ENCODE measurements at places on chromosomes 3 and 15.

DNA sequence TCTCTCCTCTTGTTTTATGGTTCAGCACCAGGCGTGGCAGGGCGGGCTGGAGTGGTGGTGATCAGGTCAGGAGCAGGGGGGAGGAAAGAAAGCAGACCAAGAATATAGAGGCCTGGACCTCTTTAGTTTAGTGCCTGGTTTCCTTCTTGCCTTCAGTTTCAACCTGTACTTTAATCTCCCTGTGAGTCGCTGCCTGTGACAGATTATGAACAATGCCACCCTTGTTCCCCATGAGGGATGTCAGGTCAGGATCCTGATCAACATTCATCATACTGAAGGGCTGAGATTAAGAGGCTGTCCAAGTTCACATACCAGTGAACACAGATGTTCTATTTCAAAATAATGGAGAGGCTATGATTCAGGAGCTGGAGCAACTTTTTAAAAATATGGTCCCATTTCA, 11.4 kb downstream of the ENTPD3 start:
- no peak for DNase-seq

DNA sequence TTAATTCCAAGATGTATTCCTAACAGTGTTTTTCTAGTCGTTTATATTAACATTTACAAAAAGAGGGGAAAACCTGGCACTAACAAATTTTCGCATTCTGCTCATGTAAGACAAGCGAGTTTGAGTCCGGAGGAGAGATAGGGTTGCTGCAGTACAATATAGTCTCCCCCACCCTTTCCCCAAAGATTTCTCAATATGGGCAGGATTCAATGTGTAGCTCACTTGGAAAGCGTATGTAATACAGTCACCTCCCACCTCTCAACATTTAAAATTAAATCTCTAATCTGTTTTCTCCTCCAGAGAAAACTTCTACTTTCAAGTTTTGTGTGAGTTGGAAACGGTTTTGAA, 57.9 kb downstream of the CMSS1 start:
- no peak for DNase-seq

DNA sequence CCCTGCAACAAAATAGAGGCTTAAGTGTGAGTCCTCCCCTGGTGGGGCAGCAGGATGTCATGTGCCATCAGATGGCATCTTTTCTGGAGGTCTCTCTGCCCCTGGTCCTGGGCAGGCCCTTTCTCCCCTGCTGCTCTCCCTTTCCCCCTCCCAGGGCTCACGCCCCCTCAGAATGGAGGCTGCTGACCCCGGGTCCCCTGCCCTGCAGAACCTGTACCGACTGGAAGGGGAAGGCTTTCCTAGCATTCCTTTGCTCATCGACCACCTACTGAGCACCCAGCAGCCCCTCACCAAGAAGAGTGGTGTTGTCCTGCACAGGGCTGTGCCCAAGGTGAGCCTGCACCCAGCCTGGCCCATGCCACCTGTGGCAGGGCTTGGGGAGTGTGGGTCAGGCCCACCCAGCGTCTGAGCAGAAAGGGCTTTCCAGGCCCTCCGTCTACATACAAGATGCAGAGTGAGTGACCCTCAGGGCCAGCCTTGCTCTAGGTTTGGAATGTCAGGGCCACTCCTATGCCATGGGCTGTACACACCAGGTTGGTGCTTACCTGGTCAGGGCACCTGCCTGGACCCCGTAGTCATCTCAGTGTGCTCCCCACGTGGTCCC, 7.1 kb downstream of the FES start:
- no peak for DNase-seq

DNA sequence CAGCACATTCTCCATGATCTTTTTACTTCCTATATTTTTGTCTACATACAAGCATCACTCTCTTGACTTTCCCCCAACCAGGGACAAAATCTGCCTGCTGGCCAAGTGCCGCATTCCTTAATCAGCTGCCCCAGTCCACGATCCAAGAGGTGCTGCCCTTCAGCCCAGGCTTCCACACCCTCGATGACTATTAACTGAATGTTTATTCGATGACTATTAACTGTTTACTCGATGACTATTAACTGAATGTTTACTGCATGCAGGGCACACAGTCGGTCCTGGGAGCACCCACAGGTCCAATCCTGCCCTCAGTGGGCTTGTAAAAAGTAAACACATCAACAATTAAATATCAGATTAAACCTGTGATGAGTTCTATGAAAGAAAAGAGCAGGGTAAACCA, 256.9 kb downstream of the ARRDC4 start:
- no peak for DNase-seq

- no peak for DNase-seq
Observed at GRCh38 chr3:94709249-94709902, 646.5 kb downstream of the NSUN3 start.

DNA sequence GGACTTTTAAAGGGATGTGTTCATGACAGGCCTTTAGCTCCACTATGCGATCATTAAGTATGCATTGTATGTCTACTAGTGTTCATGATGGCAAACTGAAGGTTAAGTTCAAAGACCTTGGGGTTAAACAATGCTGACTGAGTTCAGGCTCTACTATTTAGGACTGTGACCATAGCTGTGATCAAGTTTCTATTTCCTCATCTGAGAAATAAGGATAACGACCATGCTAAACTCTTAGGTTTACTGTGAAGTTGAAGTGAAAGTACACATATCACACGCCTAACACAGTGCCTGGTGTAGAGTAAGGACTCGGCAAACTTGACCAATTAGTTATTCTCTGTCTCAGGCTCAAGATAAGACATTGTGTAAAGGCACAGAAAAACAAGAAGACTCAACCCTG, 243.2 kb downstream of the MBNL1 start:
- DNase-seq, result no peak

DNA sequence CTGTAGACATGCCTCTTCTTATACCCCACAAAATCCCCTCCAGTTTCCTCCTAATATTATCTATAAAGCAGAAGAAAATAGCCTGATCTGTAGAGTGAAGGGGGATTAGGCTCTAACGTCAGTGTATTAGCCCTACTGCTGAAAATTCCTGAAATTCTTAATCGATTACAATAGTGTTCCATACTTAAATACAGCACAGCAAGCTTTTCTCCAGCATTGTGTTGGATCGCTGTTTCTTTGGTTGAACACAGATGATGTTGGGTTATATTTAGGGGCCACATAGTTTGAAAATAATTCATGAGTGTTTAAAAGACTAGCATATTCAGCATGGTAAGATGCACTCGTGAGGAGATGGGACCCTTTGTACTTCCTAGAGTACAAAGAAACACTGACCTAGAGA, 52.5 kb downstream of the PIAS1 start:
- no peak for DNase-seq

DNA sequence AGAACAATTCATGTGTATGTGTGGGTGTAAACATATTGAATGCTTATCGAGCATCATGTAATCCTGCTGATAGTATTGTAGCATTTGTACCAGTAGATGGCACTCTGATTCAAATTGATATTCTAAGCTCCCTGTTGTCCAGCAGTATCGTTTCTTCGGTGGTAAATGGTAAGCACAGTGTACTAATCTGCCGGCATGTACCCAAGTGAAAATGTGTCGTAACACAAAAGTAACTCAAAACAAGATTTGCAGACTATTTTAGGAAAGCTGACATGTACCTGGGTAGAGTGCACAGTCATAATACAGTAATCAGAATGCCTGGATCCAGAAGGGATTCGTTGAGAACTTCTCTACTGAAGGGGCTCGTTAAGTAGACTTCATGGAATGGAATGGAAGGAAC, 31.7 kb upstream of the MNS1 start:
- no peak for DNase-seq

- DNase-seq, result no peak
Observed at GRCh38 chr3:4752201-4753072, 226.8 kb upstream of the BHLHE40 start.

- no peak for DNase-seq
Observed at GRCh38 chr3:190542846-190543245, 29.0 kb downstream of the IL1RAP start.

DNA sequence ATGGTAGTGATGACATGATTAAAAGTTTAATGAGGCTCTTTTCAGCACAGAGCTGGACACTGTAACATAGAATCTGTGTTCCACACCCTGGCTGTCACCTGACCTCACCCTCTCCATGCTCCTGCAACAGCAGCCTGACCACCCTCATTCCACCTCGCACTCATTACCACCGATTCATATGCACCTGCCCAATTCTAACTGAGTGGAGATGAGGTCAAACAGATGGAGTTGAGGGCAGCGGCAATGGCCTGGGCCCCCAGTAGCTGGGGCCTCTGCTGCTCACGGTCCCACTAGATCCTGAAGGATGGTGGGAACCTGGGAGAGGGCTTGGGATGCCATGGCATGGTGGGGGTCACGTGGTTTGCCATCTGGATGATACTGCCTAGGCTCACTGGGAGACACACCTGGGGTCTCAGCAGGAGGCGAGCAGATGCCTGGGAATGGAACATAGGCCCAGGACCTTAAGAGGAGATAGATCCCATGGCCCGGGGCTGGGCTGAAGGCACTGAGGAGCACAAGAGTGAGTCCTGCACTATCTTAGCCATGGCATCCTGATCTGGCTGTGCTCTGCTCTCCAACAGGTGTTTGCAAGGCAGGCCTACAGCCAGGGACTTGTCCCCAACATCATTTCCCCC, 1.3 kb downstream of the SCN5A start:
- no peak for DNase-seq

- no peak for DNase-seq
Observed at GRCh38 chr3:10335871-10336622, 15.1 kb upstream of the SEC13 start.

Measured in stimulated activated CD4-positive, alpha-beta T cell treated with anti-CD3 and anti-CD28 coated beads, Interleukin-1b, Interleukin-23, amount 100 ng/mL, for 4 hours (primary cell).